ENCODE measurements at places on chromosomes 6 and 20.

DNA sequence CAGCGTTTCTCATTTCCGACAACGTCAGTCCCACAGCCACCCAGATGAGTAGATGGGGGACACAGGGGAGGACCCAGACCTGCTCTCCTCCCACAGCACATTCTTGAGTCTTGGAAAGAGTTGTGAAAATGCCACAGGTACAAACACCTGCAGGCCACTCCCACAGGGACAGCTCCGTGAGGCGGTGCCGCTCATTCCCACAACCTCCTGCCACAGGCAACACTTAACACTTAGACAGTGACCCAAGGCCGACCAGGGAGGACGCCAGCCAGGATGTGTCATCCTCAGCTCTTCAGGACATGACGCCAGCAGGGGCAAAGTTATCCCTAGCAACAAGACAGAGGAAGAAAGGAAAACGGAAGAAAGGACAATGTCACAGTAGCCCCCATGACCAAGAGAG, 22.9 kb upstream of the HLA-B start:
- no peak for DNase-seq

- no peak for DNase-seq
Measured at GRCh38 chr6:162602759-162603158, 124.8 kb downstream of the PRKN start.

- DNase-seq = no peak
Measured at GRCh38 chr6:82038631-82039030, 208.9 kb downstream of the IBTK start.

DNA sequence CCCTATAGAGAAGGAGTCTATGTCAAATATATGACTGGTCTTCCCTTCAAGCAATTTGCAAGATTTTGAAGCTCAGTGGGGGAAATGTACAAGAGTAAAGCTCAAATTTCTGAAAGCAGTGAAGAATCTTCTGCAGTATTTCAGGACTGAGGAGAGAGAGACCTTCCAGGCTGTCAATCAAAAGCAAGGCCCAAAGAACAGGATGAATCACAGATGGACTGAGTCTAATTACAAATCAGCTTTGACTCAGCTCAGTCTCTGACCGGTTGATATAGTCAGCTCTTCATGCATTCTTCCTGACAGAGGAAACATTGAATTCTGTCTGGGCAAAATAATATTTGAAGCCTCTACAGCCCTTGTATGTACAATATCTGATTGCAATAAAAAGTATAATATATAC, 7.7 kb upstream of the HTR1B start:
- DNase-seq = peak; percentile 18

- DNase-seq = peak; percentile 51
Measured at GRCh38 chr6:89775150-89775549, 44.4 kb downstream of the MDN1 start.

GRCh38 chr6:29628419-29629281, 4.3 kb downstream of the GABBR1 start:
- DNase-seq = peak; percentile 79

DNA sequence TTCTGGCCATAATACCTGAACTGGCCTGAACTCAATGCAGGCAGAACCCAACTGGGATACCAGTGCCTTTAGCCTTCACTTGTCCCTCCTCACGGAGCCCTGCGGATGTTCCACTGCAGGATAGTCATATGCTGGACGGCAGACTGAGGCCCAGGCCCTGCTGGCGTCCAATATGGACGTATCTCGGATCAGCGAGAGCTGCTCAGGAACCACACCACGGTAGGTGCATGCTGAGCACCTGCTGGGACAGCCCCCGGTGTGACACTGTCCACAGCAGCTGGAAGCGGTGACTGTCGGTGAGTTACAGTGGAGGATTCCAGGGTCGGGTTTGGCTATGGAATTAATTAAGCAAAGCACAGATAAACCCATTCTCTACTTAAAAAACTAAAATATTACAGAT, 48.7 kb downstream of the PSMG4 start:
- DNase-seq = no peak

- peak; percentile 78 for DNase-seq
Measured at GRCh38 chr20:45157962-45158361, 16.7 kb upstream of the PI3 start.

DNA sequence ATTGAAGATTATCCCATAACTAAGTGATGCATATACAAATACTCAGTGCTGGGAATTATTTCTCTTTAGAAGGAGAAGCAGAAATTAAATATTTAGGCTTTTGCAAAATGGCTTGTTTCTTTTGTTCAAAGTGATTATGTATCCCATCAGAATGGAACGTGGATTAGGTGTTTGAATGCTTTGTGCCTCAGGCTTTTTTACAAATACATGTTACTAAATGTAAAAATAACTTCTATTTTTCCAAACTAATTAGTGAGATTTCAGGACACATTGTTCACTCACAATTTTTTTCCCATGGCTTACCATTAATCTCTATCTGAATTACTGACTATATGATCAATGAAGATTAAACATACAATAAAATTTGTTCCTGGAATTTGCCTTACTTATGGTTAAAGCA, 925.9 kb upstream of the CITED2 start:
- DNase-seq = peak; percentile 23

DNA sequence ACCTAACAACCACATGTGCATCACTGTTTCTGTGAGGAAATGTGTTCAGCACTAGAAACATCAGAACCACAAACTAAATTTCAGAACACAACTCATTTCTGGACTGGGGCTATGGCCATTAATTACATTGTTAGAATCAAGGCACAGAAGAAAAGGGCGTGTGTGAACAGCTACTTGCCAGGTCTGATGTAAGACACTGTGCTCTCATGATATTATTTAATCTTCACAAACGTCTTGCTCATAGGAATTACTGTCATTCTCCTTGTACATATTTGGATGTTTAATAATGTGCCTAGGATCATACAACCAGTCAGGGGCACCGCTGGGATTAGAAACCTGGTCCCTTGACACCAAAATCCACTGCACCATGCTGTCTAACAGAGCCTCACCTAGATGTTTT, 14.8 kb downstream of the ADGRF1 start:
- DNase-seq = no peak

GRCh38 chr20:17471606-17472187, 59.5 kb downstream of the BFSP1 start:
- no peak for DNase-seq

DNA sequence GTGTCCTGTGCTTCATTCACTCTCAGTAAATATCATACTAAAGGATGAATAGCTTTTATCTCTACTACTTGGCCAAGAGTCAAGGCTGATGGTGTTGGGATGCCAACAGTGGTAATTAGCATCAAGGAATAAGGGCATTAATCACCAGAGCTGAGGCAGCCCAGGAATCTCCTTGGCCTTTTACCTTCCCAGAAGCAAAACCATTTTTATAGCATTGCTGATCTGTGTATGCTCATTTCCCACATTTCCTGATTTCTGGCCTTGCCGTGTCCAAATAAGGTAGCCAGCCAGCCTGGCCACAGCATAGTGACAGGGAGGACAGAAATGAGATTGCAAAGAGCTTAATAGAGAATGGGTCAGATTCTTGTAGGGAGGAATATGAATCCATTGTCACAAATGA, 76.7 kb upstream of the FOXO3 start:
- peak; percentile 57 for DNase-seq

DNA sequence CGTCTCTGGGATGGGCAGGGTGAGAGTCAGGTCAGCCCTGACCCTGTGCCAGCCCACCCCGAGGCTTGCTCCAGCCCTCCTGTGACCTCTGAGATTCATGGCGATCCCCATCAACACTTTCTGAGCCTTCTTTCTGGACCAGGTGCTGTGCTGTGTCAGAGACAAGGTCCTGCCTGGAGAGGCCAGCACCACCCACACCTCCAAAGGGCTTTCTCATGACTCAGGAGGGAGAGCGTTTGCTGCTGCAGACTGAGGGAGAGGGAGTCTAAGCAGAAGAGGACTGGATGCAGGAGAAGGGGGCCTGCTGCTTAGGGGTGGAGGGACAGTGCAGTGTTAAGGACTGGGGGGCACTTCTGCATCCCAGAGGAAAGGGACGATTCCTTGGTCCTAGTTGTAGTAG, 193.5 kb downstream of the LRFN2 start:
- no peak for DNase-seq

DNA sequence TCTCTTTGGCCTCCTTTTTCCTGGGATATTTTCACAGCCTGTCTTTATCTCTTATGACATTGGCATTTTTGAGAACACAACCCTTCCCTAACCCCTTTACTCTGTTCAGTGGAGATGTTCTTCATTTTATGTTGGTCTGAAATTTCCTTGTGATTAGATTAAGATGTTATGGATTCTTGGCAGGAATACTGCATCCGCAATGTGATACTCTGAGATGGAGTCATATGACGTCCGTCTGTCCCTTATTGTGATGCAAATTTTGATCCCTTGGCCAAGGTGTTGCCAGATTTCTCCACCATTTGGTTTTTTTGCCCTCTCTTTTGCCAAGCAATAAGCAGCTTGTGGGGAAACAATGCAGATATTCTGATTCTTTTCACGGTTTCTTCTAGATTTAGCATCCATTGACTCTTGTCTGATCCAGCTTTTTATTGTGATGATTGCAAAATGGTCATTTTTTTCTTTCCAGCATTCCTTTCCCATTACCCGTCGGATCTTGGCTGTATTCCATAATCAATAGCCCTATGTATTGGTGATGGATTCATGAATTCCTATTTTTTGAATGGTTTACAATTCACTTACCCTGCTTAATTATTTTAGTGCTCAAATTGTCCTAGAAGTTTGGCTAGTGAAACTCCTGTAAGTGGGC, 85.1 kb downstream of the NCOA3 start:
- peak; percentile 24 for DNase-seq

DNA sequence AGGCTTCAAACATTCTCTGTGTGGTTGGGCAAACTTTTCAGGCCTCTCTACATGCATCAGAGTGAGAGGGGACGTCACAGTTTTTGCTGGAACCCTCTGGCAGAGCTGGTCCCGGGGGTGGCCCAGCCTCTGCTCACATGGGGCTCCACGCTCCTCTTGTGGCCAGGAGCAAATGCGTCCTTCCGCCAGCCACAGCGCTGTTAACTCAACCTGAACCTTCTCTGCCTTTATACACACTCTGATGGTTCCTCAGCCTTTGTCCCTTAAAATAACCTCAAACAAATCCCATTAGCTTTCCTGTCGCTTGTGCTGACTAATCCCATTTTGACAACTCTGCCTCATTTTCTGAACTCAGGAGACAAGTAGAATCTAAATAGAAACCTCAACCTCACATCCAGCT, 39.4 kb upstream of the TGM6 start:
- no peak for DNase-seq

- no peak for DNase-seq
Measured at GRCh38 chr20:20002101-20002998, 14.8 kb upstream of the NAA20 start.

GRCh38 chr6:71510057-71510713, 221.6 kb downstream of the OGFRL1 start:
- DNase-seq = peak; percentile 84

DNA sequence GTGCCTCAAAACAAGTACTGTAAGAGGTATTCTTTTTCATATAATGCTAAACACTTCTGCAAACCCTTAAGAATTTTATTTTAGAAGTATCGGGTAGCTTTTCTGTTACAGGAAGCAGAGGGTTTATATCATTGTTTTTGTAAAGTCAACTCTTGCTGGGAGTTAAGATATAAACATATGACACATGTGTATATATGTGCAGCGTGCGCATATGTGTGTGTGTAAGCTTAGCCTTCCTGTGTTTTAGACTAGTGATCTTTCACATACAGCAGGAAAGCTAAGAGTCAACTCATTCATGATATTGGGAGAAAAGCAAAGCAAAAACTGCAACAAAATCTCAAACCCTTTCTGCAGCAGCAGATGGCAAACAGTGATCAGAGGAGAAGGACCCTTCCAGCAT, 102.4 kb downstream of the ARID1B start:
- no peak for DNase-seq

GRCh38 chr6:34462551-34462971, 3.3 kb upstream of the PACSIN1 start:
- DNase-seq = peak; percentile 63

GRCh38 chr20:23212011-23212410, 125.9 kb upstream of the CD93 start:
- no peak for DNase-seq

DNA sequence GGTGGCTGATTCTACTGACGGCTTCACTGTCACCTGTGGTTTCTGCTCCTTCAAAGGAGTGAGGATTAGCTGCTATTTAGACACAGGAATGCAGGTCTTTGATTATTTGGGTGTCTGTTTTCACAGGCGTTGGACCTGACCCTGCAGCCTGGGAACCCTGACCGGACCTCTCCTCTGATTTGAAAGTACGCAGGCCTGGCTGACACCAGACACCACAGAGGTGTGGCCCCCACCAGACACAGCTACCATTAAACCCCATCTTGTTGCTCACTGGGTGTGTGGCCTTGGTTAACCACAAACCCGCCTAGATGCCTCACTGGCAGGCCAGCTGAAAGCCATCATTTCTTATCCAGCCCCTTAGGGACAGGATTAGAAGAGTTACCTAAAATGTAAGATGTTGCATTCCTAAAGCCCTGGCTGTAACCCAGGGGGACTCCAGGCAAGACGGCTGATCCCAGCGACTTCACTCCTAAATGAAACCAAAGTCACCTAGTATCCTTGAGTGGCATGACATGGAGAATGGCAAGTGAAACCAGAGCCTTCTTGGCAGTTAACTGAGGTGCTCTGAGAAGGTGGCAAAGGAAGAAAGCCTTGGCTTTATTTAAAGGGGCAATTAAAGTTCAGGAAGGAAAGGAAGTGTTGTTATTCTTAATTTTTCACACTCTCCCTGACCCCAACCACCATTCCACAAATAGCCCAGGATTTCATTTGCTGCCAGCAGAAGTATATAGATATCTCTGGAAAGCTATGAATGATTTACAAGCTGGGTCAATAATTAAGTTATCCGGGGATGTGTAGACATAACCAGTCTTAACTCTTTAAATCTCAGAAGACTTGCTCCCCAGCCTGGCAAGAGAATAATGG, 169.9 kb downstream of the QRSL1 start:
- DNase-seq = peak; percentile 15

Data from EH (cell line).